Fibroblast of lung (primary cell): ENCODE measurements at places on chromosomes 7 and 10. TPM values are rescaled to one million over a fixed set of nuclear protein-coding genes. Genes with fewer than 3 reads are reported as not detected.

The VCL gene
- total RNA-seq = 129 and 161 TPM in 2 replicates

The WEE2 gene
- total RNA-seq = not detected in 2 replicates

The PDSS1 gene
- total RNA-seq = 1.8 and 3.1 TPM in 2 replicates

The KCNIP2 gene
- total RNA-seq = 0.77 and 1.8 TPM in 2 replicates

The FGFR2 gene
- total RNA-seq = under 0.01 and 0.17 TPM in 2 replicates

The SLC12A9 gene
- total RNA-seq = 13.4 and 18.5 TPM in 2 replicates

GRCh38 chr10:119250641-119251314 lies 43.4 kb downstream of the GRK5 start:
- no peaks in the 10 kb centered on the region for H3K27me3 ChIP-seq
- peak overlapping the region; percentile 92 for H3K27ac ChIP-seq
- H3K36me3 ChIP-seq = no peaks in the 10 kb centered on the region
- peak; percentile 87 for DNase-seq

DNA sequence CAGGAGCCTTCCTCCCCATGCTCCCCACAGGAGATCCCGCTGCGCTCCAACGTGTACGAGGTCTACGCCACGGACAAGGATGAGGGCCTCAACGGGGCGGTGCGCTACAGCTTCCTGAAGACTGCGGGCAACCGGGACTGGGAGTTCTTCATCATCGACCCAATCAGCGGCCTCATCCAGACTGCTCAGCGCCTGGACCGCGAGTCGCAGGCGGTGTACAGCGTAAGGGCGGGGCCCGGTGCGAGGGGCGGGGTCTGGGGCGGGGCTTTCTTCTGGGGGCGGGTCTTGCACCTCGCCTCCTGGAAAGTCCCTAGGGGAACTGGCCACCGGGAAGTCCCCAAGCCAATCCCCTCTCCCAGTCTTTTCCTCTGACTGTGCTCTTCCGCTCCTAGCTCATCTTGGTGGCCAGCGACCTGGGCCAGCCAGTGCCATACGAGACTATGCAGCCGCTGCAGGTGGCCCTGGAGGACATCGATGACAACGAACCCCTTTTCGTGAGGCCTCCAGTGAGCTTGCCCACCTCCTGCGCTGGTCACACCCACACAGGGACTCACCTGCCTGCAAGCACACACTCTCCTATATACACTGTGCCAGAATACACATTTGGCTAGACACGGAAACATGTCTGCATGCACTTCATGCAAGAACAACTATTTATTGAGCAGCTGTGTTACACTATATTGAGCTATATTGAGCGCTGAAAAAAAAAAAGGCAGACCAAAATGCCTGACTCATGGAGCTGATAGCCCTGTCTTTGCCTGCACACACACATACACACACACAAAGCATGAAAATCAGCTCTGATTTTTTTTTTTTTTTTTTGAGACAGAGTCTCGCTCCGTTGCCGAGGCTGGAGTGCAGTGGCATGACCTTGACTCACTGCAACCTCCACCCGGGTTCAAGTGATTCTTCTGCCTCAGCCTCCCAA lies 32.7 kb upstream of the VSIR start:
- DNase-seq = peak; percentile 20
- no peaks in the 10 kb centered on the region for H3K4me1 ChIP-seq
- H3K36me3 ChIP-seq = no peaks in the 10 kb centered on the region
- no peak overlapping the region for H3K27ac ChIP-seq
- peaks cover 10% of the 10 kb centered on the region for H3K27me3 ChIP-seq

DNA sequence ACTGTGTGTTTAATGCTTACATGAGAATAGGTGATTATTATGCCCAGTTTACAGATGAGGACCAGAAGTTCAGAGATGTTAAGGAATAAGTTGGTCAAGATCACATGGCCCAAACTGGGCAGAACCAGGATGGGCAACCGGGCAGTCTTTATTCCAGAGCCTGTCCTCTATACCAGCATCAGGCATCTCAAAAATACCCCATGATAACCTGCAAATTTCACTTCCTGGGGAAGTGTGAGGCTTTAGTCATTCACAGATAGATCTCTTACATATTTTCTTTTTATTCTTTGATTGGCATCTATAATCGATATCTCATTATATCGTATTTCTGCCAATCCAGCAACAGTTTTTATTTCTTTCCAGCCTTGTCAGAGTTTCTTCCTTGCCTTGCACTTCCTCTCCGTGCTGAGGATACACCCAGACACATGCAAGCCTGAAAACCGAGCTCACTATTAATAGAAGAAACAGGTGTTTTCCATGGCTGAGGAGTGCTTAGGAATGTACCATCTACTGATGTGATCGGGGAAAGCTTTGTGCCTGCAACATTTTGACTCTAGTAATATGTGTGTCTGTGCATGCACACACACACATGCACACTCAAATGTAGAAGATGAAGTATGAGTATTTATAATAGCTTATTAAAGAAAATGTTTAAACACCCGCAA lies 82.4 kb downstream of the CREM start:
- H3K27me3 ChIP-seq = no peaks in the 10 kb centered on the region
- no peak overlapping the region for H3K27ac ChIP-seq
- H3K4me1 ChIP-seq = no peaks in the 10 kb centered on the region
- no peak for DNase-seq
- H3K36me3 ChIP-seq = no peaks in the 10 kb centered on the region
- no peak overlapping the region for H3K4me3 ChIP-seq

DNA sequence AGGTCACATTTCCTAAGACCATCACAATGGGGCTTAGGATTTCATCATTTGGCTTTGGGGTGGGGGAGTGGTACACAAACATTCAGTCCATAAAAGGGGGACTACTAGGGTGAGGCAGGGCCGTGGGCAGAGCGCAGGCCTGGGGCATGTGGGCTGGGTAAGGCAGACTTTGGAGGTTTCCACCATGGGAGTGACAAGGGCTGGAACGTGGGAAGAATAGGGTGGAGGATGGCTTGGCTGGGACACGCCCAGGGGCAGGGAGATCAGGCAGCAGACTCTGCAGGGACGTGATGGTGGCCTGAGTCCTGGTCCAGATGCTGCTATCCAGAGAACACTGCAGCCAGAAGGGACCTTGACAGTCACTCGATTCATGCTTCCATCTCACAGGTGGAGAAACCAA lies 24.7 kb upstream of the CRHR2 start:
- no peaks in the 10 kb centered on the region for H3K4me1 ChIP-seq
- no peak overlapping the region for H3K27ac ChIP-seq
- H3K27me3 ChIP-seq = peaks cover 9% of the 10 kb centered on the region
- H3K4me3 ChIP-seq = no peak overlapping the region
- no peaks in the 10 kb centered on the region for H3K36me3 ChIP-seq

DNA sequence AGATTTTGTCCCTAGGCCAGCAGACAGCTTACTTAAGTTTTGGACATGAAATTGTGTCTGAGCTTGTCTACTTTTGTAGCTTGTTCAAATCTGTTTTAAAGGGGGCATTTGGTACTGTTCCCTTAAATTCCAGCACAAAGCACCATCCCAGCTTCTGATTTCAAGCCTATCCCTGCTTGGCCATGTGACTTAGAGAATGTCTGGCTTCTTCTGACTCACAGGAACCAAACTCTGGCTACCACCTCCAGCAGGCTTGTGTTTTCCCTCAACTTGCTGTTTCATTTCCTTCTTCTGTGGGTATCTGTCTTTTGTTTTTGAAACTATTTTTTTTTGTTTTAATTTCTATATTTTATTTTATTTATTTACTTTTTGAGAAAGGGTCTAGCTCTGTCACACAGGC lies 97.9 kb upstream of the FZD8 start:
- no peaks in the 10 kb centered on the region for H3K36me3 ChIP-seq
- H3K27me3 ChIP-seq = no peaks in the 10 kb centered on the region
- no peak overlapping the region for H3K27ac ChIP-seq
- H3K4me1 ChIP-seq = no peaks in the 10 kb centered on the region

DNA sequence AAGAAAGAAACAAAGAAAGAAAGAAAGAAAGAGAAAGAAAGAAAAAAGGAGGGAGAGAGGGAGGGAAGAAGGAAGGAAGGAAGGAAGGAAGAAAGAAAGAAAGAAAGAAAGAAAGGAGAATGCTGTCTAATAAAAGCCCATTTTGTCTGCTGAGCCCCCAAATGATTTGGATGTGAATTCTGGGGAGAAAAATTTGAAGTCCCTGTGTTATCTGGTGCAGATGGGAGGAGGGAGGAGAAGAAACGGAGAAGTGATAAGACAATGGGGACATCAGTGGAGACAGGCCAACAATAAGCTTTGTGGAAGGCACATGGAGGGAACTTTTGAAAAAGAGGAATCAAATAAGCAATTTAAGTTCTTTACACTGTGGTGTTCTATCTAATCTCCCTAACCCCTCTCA lies 24.6 kb upstream of the TMEM273 start:
- peaks cover 8% of the 10 kb centered on the region for H3K27me3 ChIP-seq
- no peaks in the 10 kb centered on the region for H3K36me3 ChIP-seq
- DNase-seq = no peak
- no peaks in the 10 kb centered on the region for H3K4me1 ChIP-seq
- no peak overlapping the region for H3K4me3 ChIP-seq
- no peak overlapping the region for H3K27ac ChIP-seq

DNA sequence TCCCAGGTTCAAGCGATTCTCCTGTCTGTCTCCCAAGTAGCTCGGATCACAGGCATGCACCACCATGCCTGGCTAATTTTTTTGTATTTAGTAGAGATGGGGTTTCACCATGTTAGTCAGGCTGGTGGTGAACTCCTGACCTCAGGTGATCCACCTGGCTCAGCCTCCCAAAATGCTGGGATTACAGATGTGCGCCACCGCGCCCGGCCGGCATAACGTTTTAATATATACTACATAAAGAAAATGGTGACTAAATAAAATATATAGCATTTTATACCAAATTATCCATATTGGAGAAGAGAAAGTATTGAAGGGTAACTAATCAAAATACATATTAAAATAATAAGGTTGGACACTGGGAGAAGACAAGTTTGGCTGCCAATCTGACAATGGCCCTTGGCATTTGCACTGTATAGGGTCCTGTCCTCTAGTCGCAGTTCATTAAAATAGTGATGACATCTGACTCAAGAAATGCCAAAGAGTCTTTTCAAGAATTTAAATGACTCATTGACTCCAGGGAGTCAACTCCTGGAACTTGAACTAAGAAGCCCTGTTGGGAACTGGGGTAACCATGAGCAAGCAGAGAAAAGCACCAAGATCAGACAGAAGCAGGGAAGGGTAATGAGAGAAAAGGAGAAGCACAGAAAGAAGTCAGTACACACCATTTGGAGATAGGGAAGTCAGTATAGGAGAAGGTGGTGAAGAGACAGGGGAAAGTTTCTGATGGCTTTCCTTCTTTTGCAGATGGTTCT lies 91.1 kb downstream of the CH25H start:
- no peaks in the 10 kb centered on the region for H3K27me3 ChIP-seq
- DNase-seq = peak; percentile 79
